ENCODE measurements at places on chromosomes 11 and 22. TPM values are rescaled to one million over a fixed set of nuclear protein-coding genes. Genes with fewer than 3 reads are reported as not detected.

DNA sequence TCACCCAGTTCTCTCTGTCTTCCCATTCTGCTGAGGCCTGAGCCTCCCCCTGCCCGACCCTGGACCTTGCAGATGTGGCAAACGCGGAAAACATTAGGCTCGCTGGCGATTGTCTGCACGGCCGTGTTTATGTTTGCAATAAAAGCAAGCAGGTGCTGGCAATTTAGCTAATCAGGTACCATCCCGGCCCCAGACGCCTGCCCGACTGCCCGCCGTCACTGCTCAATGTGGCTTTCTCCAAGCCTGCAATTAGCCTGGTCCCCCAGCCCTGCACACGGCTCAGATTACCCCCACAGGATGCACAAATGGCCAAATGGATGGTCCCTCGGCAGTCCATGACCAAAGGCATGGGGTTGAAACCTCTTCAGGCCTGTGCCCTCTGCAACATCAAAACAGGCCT, 259.7 kb downstream of the MN1 start:
- DNase-seq, result no peak

DNA sequence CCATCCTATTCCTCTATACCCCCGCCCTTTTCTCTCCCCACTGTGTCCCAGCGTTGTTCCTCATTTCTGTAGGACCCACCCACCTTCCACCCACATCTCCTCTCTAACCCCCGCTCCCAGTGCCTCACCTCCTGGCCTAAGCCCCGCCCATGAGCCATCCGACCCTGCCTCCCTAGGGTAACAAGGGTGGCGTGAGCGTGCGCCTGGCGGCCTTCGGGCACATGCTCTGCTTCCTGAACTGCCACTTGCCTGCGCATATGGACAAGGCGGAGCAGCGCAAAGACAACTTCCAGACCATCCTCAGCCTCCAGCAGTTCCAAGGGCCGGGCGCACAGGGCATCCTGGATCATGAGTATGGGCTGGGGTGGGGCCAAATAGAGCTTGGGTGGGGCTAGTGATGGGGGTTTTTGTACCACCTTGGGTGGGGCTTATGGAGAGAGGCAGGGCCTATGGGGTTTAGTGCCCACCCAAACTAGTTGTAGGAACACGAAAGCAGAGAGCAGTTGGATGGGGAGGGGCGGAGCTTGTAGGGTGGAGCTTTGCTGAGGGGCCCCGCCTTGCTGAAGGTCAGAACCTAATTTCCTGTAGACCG, 4.5 kb downstream of the INPP5J start:
- no peak for DNase-seq

DNA sequence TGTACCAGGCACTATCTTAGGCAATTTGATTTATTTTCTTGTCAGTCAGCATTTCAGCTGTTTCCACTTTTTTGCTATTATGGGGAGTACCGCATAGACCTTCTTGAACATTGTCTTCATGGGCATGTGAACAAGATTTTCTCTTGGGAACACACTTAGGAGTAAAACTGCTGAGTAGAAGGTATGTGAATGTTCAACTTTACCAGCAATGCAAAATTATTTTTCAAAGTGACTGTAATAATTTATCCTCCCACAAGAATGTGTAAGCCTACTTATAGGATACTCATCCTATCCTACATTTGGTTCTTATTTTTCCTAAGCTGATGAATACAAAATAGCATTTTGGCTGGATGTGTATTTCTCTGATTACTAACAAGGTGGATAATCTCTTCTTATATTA, 132.0 kb upstream of the NAV2 start:
- DNase-seq, result no peak

DNA sequence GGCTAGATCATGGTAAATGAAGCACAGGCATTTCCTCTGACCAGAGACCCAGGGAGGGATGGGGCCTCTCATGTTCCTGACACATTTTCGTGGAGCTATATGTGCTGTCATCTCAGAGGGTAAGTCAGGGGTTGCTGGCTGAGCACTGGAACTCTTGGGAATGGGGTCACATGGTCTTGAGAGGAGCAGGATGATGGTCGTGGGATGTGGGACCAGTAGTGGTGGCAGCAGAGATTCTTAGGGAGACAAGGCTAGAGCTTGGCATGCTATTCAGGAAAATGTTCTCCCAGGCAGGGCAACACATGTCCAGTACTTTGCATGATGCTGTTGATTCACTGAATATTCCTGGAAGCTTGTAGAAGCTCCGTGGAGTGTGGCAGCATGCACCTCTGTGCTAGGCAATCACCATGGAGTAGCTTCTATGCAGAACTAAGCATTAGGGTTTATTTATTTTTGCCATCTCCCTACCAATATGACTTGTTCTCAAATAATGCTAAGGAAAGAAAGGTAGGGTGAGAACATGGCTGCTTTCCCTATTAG, 31.4 kb upstream of the TTC12 start:
- no peak for DNase-seq

- DNase-seq, result peak; percentile 19
These were observed 1348.2 kb upstream of the RAG2 start for GRCh38 chr11:37946155-37946766.

DNA sequence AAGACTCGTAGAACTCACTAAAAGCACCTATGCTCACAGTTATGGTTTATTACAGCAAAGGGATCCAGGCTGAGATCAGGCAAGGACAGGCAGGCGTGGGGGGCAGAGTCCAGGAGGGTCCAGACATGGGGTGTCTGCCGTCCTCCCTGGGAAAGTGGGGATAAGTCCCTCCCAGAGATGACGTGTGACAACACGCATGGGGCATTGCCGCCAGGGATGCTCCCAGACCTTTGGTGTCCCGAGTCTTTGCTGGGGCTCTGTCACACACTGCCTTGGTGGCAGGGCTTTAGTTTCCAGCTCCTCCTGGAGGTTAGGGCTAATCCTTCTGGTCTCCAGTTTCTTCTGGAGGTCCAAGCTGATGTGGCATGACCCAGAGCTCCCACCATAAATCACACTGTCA, 226.7 kb downstream of the CTTN start:
- no peak for DNase-seq

DNA sequence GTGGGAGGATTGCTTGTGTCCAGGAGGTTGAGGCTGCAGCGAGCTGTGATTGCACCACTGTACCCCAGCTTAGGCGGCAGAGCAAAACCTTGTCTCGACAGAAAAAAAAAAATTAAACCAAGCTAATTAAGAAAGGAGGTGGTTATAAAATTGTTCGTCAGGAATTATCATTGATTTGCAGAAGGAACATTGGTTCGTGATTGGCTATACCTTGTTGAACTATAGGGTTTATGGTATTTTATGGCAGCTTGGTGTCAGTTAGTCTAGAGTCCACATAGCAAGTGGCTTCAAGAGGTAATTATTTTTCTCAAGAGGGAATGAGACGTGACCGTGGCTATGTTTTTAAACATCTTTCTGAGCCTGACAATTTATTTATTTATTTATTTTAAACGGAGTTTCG, 11.5 kb upstream of the TMEM216 start:
- no peak for DNase-seq

DNA sequence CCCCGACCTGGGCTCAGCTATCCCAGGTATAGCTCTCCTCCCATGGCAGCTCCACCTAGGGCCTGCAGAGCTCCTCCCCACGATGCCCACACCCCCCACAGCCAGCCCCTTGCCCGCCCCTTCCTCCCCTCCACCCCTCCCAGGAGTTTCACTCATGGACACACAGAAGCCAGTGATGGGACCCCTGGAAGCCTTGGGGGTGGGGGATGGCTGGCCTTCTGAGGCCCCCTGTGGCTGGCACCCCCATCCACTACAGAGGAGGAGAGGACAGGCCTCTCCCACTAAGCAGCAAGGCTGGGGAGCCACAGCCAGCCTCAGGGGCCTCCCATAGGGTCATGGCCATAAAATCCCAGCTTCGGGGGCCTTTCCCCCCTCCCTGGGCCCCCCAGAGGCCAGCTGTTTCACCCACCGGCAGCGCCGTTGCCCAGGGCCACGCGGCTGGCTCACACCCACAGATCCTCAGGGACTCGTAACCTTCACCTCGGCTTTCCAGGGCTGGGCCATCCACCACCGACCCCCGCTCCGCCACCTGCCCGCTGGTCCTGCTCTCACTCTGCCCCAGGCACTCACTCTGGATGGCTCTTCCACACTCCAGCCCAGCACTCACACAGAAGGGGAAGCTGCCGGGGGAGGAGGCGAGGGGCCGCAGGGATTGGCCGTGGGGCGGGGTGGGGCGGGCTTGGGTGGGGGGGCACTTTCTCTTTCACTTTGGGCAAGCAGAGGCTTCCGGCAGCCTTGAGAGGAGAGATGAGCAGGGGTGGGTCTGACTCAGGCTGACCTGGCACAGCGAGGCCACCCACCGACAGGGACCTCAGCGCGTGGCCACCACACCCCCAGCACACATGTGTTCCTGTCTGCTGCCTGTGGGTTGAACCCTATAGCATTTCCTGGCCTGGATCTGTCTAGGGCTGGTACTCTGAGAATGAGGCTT, 2.2 kb downstream of the SLC25A22 start:
- DNase-seq, result peak; percentile 85

DNA sequence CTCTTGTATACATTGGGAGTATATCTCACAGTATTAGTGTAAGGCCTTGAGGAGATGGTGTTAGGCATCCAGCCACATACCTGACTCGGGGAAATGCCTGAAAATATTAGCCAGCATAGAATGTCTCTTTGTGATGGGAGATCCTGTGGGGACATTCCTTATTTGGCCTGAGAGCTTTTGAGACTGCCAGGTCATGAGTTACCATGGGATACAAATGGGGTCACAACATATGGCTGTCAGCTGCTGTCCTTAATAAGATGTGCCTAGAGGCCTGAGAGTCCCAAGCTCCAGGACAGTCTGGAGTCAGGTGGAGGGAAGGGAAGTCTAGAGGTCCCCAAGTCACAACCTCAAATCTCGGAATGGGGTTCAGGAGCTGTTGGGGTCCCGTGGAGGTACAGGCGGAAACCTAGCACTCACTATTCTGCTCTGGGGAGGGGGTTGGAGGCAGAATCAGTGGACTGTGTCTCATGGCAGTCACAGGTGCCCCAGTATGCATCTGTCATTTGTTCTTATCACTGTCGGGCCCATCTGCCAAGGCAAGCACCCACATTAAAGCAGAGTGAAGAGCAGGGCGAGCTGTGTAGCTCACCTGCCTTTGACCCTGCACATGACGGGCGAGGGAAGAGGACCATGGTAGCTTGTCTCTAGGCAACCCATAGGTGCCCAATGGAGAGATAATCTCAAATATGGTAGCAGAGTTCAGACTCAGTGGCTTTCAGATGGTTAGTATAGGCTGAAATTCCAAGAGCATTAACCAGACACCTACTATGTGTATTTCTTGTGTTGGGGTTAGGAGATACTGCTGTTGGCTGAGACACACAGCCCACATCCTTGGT, 29.9 kb downstream of the KCNQ1OT1 start:
- DNase-seq, result no peak

GRCh38 chr11:101442171-101442570, 141.6 kb downstream of the TRPC6 start:
- DNase-seq, result peak; percentile 54

DNA sequence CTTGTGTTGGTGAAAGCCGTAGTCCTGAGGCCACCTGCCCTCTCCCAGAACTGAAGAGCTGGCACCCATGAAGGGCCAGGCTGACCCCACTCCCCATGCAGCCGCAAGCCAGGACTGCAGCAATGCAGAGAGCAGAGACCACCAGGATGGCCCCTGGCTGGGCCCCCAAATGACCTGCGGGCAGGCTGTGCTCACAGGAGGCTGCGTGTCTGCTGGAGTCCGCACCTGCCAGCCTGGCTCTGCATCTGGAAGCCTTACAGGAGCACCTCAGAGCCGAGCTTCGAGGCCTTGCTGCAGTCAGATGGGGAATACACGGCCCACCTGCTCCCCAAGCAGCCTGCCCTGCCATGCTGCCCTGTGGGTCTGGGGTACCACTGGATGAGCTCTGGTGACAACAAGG, 1336.8 kb downstream of the TBC1D22A start:
- DNase-seq, result no peak

GRCh38 chr22:17705546-17705945, 67.0 kb downstream of the BCL2L13 start:
- DNase-seq, result no peak

Gene DNAJC4
- total RNA-seq, result 32.0 TPM

Gene USH1C
- total RNA-seq, result not detected

Gene RAB39A
- total RNA-seq, result not detected

All from HFFc6 (cell line).